ENCODE measurements at places on chromosomes 16 and 17.

DNA sequence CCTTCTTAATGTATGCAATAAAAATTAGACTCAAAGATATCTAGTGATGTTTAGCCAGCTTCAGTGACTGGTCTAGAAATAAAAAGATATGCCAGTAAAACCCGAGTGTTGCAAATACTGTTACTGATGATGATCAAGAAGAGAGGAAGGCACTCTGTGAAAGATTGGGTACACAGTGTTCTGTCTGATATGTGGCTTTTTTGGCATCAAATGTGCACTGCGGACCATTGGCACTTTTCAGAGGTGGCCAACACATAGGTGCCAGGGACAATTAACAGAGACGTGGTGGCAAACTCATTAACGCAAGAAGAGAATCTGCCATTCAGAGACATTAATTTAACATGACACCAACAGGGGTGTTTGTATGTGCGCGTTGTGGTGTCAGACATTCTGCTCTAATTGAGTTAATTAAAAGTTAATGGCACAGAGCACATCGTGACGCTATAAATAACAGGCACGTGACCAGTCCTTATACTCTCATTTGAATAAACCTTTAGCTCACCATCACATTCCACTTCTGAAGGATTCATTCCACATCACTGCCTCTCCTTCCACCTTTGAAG lies 549.3 kb upstream of the HSBP1 start:
- DNase-seq: no peak

DNA sequence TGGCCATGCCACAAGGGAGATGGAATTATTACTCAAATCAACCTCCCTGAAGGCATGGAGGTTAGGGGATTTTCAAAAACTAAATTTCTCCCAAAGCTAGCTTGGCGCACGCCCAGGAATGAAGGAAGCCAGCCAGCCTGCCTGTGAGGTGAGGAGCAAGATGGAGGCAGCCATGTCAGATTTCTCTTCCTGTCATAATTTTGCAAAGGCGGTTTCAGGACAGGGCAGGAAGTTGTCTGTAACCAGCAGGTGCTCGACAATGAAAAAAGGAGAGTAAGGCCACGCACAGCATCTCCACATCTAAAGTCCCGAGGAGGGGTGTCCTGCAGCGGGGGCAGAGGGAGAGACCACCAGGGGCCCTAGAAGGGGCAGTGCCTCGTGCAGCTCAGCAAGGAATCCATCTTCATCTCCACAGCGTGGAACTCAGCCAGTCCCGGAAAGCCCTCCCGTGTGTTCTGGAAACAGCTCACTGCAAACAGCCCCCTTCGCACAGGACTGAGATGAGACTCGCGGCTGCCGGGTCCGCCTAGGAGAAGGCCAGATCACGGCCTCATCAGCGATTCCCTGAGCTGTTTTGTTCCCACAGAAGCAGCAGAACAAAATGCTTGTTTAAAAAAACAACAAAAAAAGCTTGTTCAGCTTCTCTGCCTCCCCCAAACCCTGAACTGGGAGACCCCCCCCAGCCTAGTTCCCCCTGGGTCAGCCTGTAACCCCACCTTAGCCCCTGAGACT lies 47.8 kb downstream of the SLC7A5 start:
- no peak for DNase-seq

DNA sequence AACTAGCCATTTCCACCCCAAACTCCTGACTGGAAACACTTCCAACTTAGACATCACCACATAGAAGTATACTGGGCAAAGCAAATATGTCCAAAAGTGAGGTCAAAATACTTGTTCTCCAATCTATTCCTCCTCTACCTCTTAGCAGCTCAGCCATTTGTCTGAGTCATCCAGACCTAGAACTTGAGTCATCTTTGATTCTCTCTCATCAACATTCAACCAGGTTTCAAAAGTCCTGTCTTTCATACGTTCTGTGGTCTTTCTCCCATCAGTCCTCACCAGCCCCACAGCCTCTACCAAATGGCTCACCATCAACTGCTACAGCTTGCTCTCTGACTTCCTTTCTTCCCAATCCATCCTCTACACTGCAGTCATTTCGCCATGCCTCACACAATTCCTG lies 6.8 kb downstream of the ANKFY1 start:
- no peak for DNase-seq

- peak; percentile 93 for DNase-seq
Measured at GRCh38 chr17:81484195-81484979, 28.2 kb downstream of the ACTG1 start.

DNA sequence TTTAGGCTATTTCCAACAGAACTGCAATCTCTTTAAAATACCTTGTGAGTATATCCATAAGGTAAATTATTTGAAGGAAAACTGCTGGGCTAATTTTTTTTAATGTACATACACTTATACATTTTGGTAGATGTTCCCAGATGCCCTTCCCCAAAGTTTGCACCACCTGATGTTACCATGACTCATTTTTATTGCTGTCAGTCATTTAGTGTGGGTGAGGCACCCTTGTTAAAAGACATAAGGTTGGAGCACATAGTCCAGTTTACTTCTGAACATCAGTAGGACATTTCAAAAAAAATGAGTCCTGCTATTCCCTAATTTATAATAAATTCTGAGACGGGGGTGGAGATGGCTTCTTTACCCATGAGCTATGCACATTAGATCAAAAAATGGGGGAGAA lies 138.6 kb downstream of the RBFOX1 start:
- no peak for DNase-seq

- peak; percentile 45 for DNase-seq
Measured at GRCh38 chr17:15262291-15263205, 2.6 kb downstream of the PMP22 start.

GRCh38 chr17:41682631-41683030 lies 6.1 kb upstream of the EIF1 start:
- DNase-seq: no peak

- DNase-seq: no peak
Measured at GRCh38 chr17:21814776-21815175, 122.5 kb downstream of the KCNJ18 start.

GRCh38 chr17:2852729-2853282 lies 56.6 kb downstream of the RAP1GAP2 start:
- DNase-seq: no peak

GRCh38 chr17:38891441-38891840 lies 21.6 kb downstream of the LASP1 start:
- DNase-seq: no peak

GRCh38 chr16:58506241-58507194 lies 6.6 kb downstream of the NDRG4 start:
- DNase-seq: no peak

DNA sequence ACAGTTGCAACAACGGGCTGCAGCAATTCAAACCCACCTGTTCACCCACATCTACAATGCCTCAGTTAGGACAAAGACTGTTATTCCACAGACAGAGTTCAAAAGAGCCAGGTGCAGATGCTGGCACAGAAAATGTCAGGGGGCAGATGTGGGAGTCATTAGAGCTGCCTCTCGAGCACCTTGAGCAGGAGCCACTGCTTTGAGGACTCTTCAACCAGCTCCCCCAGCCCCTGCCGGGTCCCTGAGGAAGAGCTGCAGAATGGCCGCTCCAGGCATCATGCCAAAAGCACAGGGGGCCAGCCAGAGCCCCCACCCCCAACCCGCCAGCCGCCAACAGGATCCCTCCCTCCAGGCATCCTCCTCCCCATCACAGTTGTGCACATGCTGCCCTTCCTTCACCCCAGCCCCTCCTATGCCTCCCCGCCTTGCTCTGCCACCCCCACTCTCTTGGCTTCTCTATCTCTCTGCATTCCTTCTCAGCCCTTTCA lies 20.8 kb downstream of the C17orf67 start:
- DNase-seq: no peak

- DNase-seq: no peak
Measured at GRCh38 chr16:87046235-87046634, 271.0 kb downstream of the C16orf95 start.

DNA sequence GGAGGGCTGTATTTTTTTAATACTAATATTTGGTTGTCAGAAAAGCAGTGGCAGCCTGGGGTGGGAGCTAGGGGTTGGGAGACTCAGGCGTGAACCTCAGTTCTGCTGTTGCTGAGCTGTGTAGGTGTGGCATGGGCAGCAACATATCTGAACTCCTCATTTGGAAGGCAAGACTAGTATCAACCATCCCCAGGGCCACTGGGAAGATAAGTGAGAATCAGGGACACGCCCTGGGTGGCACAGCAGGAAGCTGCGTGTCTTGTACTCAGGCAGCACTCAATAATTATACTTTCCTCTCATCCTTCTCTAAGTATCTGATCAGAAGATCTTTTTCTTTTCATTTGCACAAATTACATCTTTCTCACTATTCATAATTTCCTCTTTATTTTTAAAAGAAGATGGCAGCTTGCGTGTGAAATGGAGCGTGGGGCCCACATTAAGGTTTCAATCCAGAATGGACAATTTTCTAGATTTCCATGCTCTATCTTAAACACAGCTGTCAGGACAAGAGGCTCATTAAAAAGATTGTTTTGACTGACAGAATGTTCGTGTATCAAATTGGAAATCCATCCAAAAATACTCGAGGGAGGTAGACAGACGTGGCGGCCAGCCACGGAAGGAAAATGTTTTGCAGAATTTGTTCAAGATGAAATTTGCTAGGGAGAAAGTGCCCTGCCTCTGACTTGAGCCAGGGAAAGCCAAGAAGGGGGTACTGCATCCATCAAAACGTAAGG lies 121.1 kb downstream of the CPPED1 start:
- no peak for DNase-seq

- DNase-seq: peak; percentile 50
Measured at GRCh38 chr17:12985431-12986293, 32.2 kb downstream of the ELAC2 start.

- no peak for DNase-seq
Measured at GRCh38 chr16:85612191-85612800, 826 bp upstream of the GSE1 start.

DNA sequence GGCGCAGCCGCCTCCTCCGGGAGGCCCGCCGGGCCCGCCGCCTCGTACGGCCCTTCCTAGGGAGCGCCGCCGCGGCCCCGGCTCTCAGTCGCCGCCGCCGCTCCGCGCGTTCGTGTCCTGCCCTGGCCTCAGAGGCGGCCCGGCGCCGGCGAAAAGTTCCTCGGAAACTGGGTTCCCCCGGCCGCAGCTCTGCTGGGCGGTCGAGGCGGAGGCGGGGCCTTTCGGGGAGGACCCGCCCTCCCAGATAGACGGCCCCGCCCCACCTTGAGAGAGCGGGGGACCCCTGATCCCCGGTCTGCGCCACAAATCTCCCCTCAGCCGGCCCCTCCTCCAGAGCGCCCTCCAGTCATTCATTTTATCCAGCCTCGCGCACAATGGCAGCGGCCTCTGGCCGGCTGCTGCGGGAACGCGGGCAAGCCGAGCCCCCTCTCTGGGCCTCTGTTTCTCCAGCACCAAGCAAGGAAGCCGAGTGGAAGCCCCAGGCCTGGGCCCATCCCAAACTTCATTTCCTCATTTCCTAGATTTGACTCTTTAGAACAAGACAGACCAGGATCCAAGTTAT lies at the start of gene SREBF1:
Gene SREBF1 (minus strand): TSS at position 169 of the 562 bp plus-strand sequence. CDS start 169 bp downstream, outside the sequence.
- DNase-seq: peak; percentile 63

GRCh38 chr17:56661906-56662305 lies 68.4 kb downstream of the NOG start:
- no peak for DNase-seq

DNA sequence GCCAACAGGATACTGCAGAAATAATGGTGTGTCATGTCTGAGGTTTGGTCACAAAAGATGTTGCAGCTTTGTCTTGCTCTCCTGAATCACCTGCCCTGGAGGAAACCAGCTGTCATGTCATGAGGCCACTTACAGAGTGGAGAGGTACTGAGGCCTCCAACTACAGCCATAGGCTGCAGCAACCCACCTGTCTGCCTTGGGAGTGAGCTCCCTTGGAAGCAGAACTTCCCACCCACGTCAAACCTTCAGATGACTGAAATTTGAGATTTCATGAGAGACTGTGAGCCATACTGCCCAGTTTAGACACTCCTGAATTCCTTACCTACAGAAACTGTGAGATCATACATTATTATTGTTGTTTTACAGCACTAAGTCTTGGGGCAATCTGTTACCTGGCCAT lies 475.9 kb downstream of the HS3ST3B1 start:
- no peak for DNase-seq

DNA sequence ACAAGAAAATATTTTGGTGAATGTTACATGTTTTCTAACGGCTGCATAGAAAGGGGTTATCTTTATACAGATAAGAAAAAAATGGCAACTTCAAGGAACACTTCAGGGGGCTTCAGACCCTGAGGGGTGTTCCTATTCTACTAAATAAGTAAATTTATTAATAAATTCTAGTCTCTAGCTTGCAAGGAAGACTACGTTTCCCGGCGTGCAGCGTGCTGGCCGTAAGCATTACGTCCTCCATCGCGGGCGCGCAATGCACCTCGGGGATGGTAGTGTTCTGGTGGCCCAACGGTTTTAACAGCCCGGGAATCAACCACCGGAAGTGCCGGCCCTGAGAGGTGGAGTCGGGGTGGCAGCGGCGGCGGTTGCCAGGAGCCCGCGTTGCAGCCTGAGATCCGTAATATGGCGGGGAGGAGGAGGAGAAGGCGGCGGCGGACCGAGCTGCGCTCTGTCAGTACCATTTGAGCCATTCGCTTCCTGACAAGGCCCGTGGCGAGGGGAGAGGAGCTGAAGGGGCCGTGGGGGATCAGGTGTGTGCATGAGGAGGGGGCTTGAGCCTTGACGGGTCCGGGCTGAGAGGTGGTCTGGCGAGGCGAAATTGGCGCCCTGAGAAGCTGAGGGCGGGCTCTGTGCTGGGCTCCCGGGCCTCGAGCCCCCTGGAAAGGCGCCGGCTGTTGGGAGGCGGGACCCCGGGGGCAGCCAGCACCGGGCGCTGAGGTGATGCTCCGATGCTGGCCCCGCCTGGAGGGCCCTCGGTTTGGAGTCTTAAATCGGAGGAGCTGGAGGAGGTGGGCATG lies at the start of gene CCP110:
Gene CCP110 (plus strand): TSS at position 384 of the 797 bp plus-strand sequence. CDS start 3,940 bp downstream, outside the sequence.
- DNase-seq: peak; percentile 95

DNA sequence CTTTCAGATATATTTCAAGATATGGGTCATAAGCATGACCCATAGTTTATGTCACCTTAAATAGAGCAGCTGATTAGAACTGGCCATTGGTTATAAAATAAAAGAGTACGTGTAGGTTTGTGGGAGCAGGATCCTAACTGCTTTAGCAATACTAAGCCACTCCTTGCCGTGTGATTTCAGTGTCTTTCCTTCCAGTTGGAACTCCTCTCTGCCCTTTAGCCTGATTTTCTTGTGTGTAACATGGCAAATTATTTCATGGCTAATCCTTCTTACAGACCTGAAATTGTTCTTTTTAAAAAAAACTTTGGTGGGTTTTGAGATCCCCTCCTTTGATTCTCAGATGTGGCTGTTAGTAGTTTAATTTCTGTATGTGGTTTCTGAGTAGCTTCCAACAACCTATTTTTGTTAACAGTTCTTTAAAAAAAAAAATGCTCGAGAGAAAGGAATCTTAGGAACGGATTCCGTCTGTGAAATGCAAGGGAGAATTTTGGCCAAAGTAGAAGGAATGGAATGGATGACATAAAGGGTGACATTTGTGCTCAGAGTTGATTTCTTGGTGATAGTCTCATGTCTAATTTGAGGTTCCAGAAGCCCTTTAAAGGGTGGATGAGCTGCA lies 39.9 kb downstream of the DHRS7B start:
- no peak for DNase-seq

GRCh38 chr17:75785016-75785890 lies 647 bp downstream of the UNK start:
- DNase-seq: peak; percentile 89
